ENCODE measurements at places on chromosomes 12 and 14.

- DNase-seq: no peak
These were observed 53.4 kb upstream of the DACT1 start for GRCh38 chr14:58584383-58584782.

DNA sequence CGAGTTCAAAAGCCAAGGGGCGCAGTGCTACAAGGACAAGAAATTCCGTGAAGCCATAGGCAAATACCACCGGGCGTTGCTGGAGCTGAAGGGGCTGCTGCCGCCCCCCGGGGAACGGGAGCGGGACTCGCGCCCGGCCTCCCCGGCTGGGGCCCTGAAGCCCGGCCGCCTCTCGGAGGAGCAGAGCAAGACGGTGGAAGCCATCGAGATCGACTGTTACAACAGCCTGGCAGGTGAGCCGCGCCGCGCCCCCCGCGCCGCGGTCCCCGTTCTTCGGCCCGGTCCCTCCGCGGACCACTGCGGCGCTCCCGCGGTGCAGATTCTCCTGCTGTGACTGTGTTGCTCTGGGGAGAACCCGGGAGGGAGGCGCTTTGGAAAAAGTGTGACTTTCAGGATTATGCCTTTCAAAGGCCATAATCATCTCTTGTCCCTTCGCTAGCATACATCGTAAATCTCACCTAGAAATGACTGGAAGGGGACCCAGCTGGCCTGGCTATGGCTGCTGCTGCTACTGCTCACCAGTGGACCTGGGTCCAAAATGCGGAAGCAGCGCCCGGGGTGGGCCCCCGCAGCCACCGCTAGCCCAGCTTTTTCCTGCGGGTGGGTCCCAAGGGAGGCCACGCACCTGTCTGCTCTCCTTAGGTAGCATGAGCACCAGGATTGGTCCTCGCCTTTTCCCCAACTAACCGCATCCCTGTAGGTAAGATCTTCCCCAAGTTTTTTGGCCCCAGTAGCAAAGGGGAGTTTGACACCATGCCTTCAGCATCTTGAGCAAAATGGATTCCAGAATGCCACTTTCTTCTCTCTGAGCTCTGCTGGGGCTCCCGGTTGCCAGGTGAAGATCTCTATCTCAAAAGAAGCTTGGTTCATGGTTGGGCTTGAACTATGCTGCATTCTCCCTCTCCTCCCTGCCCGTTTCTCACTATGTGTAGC is 853 bp downstream of the TTC9 start:
- DNase-seq: peak; percentile 12

GRCh38 chr14:89302396-89302950 is 114.6 kb downstream of the FOXN3 start:
- no peak for DNase-seq

DNA sequence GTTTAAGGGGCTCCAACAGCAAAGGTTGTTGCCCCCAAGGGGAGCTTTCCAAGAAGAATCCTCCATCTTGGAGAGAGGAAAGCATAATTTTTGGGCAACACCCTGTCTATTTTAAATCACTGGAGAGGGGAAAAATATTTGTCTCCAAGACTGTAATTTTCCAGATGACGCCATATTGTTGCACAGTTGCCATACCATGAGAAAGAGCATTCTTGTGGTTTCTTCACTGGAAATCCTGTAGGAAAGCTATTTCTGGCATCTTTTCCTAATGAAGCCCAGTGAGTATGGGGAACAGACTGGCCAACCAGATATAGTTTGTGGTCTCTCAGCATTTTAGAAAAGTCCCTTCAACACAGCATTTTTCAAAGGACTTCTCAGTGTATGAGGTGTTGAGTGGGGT is 88.1 kb upstream of the MANSC4 start:
- DNase-seq: no peak

DNA sequence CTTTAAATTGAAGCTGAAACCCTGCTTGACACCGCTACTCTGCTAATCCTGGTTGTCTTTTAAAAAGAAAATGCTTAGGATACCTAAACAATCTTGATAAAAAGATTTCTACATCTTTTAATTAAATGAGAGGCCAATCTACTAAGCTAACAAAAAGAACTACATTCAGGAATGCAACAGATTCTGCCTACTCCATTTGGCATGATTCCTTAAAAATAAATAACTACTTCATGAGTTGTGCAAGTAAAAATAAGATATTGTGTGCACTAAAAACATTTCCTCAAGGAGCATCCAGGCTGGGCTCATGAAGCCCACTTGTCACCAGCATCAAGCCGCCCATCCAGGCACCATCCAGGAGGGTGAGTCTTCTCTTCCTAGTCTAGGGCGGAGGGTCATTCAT is 197.5 kb downstream of the PAX9 start:
- no peak for DNase-seq

DNA sequence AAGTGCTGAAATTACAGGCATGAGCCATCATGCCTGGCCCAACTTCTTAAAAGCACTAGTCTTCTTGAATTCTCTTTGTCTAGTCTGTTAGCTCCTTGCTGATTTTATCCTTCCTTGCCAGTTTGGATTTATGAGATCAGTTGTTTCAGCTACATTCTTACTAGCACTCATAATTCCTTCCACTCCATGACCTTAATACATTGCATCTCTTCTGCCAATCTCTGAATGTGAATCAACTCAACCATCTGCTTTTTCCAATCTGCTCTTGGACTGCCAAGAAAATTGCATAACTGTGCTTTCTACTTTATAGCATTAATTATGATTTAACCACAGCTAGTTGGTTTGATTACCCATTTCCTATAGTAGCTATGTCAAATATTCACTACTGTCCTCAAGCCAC is 14.9 kb upstream of the HEATR5A start:
- DNase-seq: no peak

- DNase-seq: no peak
These were observed 184.7 kb downstream of the TMX1 start for GRCh38 chr14:51424561-51425251.

DNA sequence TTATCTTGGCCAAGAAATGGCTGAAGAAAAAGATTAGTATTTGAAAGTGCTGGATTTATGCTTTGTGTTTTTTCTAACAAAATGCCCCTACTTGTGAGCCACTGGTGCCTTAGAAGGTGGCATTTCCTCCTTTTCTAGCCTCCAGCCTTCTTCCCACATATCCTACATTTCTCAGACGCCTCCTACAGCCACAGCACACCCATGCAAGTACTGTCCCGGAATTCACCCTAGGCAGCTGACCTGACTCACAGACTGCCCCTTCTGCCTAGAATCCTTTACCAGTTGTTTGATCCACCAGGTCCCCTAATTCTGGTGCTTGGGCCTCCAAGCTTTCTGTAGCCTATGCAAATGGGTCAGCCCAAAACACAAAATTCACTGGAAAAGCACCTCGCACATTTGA is 166.0 kb downstream of the FOXN3 start:
- no peak for DNase-seq

- no peak for DNase-seq
These were observed 18.5 kb upstream of the ALDH2 start for GRCh38 chr12:111748151-111748672.

All from T-helper 9 cell (primary cell).